GM20000 (cell line): ENCODE measurements at places on chromosomes 1 and 21.

DNA sequence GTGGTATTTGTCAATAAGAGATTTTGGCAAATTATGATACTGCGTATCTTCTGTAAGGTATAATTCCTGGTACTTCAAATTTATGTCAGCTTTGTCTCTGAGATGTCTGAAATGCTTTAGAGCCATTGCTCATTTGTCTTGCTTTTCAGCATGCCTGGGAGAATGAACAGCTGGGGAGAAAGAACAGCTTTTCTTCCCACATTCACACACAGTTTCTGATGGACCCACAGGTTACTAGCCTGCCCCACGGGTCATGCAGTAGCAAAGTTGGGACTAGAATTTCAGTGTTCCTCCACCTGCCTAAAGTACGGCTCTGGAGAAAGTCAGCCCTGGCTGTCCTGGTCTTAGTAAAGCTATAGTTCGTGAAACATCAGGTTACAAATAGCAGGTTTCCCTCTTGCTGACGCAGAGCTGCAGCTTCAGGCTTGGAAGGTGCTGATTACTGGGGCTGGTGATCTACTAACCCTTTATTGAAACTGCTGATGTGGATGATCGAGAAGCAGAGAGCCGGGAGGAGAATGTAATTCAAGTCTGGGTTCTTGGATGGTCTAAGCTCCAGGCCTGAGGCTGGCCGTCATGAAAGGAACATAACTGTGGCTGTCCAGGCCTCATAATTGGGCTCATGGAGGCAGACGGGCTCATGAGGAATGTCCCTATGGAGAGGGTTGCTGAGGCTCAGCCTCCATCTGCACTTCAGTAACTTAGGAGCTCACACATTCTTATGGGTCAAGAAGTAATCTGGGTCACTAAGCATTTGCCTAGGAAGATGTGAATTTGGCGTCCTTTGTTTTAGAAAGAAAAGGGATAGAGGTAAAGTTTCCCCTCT, 12.4 kb downstream of the GALNT2 start:
- no peak for DNase-seq

DNA sequence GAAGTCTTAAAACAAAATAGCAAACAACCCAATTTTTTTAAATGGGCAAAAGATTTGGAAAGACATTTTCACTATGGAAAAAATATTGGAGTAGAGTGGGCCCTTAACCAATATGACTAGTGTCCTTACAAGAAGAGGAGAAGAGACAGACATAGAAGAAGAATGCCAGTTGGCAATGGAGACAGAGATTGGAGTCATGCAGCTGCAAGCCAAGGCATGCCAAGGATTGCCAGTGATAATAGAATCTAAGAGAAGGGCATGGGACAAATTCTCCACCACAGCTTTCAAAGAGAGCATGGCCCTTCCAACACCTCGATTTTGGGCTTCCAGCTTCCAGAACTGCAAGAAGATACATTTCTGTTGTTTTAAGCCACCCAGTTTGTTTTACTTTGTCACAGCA, 92.7 kb downstream of the RGS2 start:
- no peak for DNase-seq

- no peak for DNase-seq
These were observed 41.8 kb downstream of the CRYAA start for GRCh38 chr21:43210454-43211071.

DNA sequence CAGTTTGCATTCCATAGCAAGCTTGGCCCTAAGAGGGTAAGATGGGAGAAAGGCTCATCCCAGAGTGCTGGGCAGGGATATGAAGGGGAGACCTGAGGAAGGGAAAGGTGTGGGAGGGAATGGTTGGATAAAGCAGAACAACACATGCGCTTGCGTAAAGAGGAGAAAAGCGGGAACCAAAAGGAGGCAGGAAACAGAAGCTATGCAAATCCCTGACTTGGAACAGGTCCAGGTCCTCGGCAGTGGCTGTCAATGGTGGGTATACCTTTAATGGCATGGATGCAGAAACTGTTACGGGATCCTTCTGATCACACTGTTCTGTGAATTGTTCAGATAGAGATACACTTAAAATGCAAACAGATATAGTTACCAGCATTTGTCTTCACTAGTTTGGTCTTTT, 455.6 kb downstream of the SIPA1L2 start:
- DNase-seq: no peak

DNA sequence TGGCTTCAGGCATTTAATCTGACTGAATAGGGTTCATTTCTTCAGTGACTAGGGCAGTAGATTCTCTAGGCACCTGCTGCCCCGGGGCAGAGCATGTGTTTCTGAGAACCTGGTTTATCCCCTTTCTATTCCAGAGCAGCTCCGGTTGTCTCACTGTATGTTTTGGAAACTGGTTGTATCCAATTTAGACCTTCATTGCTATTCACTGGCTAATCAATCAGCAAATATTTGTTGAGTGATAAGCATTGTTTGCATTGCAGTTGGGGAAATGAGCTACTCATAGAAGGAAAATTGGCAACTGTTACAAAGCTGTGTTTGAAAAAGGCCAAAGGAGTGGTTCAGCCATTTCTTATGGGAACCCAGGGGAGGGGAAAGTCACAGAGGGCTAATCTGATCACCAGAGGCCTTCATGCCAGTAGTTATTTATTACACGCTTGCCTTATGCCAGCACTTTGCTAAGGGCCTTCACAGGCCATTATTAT, 2.9 kb downstream of the QSOX1 start:
- no peak for DNase-seq

- no peak for DNase-seq
These were observed 113.4 kb downstream of the ERG start for GRCh38 chr21:38384675-38385426.

DNA sequence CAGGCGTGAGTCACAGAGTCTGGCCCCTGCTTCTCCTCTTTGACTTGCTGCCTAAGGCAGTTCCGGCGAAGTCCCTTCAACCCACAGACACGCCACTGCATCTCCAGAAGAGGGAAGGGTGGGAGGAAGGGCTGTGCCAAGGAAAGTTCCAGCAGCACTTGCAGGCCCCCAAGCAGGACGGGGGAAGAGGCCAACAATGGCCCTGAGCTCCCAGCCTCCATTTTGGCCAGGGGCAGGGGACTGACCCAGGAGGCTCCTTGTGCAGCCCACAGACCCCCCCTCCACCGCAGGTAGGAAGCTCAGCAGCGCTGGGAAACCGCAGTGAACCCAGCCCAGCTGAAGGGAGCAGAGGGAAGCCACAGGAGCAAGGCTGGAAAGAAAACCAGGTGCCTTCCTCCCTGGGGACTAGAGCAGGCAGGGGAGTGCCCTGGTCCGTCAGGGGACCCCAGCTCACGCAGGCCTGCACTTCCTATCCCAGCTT, 35.4 kb downstream of the ACOT7 start:
- no peak for DNase-seq
